ENCODE measurements at places on chromosomes 11 and 22. TPM values are rescaled to one million over a fixed set of nuclear protein-coding genes. Genes with fewer than 3 reads are reported as not detected.

The CD81 gene
- 159 TPM for total RNA-seq

The P2RX6 gene
- 0.56 TPM for total RNA-seq

The MS4A1 gene
- not detected for total RNA-seq

The C11orf42 gene
- total RNA-seq = not detected

The OR51T1 gene
- total RNA-seq = not detected
